HFFc6 (cell line): ENCODE measurements at places on chromosomes 16 and 17. TPM values are rescaled to one million over a fixed set of nuclear protein-coding genes. Genes with fewer than 3 reads are reported as not detected.

DNA sequence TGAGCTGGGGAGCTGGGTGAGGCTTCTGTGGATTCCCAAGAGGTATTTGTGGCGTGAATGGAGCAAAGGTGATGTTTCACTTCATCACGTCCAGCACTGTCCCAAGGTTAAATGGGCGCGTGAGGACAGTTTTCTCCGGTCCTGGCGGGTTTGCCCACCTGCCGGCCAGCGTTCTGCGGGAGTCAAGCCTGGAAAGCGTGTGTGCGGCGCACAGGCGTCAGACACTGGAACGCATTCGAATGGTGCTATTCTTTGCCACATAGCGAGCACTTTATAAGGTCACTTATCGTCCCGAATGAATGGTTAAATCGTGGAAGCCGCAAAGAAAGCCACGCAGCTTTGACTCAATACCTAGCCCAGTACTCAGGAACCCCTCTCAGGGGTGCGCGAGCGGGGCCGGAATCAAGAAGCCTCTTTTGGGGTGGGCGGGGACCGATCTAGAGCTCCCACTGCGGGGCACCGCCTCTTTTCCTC, 446 bp upstream of the PSMD11 start:
- peaks cover 35% of the 10 kb centered on the region for H3K4me1 ChIP-seq
- no peak for DNase-seq
- no peaks in the 10 kb centered on the region; the same call in none of the 2 replicates for H3K27me3 ChIP-seq
- H3K27ac ChIP-seq = peak overlapping the region; percentile 91; the same call in 1 of the 2 replicates
- H3K36me3 ChIP-seq = peaks cover 24% of the 10 kb centered on the region

Gene HSD11B2
- total RNA-seq = 0.10 TPM in 1 of 3 replicates, not detected in the others

- no peak overlapping the region for H3K4me3 ChIP-seq
- no peaks in the 10 kb centered on the region for H3K27me3 ChIP-seq
- no peaks in the 10 kb centered on the region for H3K4me1 ChIP-seq
Observed at GRCh38 chr16:6918646-6919045, 414.0 kb upstream of the RBFOX1 start.

DNA sequence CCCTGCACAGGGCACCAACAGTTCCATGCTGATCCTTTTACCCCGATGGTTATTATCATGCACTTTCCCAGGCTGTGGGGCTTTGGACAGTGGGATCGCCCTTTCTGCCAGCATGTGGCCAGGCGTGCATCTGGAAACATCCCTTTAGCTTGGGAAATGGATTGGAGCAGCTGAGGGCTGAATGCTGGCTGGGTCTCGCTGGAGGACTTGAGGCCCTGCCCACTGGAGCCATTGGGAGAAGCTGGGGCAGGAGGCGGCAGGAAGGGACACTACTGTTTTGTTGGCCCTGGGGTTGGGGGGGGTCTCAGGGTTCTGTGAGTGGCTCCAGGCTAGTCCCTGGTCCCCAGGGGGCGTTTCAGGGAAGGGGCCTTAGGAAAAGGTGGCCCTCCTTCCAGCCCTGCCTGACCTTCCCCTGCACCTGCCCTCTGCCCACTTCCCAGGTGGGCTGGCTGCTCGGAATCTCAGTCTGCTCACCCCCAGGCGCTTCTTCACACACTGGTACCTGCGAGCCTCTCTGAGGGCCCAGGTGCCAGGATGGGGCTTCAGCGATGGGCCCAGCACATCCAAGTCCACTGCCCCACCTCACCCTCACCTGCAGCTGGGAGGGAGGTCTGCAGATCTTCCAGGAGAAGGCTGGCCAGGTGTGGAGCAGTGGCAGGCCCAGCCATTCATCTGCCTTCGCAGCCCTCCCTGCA, 1.6 kb upstream of the ADGRG3 start:
- H3K4me3 ChIP-seq = no peak overlapping the region
- DNase-seq = no peak
- no peak overlapping the region for H3K27ac ChIP-seq
- H3K36me3 ChIP-seq = no peaks in the 10 kb centered on the region

Gene ZG16
- not detected in 3 replicates for total RNA-seq

GRCh38 chr16:3732171-3732570, 14.8 kb upstream of the TRAP1 start:
- H3K4me1 ChIP-seq = no peaks in the 10 kb centered on the region
- DNase-seq = no peak
- no peak overlapping the region for H3K27ac ChIP-seq
- no peak overlapping the region for H3K4me3 ChIP-seq
- peaks cover 58% of the 10 kb centered on the region for H3K36me3 ChIP-seq
- H3K27me3 ChIP-seq = peaks cover 23% of the 10 kb centered on the region

DNA sequence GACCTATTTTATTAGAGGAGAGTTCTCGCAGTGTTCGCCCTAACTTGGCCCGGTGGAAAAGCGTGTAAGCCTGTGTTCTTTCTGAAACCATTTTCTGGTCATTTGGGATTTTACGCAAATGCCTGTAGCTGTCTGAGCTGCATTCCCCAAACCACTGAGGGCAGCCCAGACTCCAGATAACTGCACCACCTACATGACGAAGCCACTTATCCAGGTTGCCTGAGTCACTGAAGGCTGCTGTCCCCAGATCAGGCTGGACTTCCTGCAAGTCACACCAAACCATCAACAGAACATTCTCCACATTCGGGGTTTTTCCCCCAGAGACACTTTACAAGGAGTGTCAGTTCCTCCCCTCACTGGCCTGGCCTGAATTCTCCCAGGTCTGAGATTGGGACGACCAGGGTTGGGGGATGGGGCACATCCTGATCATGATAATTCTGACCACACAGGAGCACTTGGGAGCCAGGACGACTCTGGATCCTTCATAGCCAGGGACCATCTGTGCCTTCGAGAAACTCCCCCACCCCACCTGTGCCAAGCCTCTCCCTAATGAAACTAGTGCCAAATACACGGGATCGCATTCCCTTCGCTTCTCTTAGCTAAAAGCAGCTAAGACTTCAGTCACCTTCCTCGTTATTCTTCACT, 2.3 kb downstream of the RPRML start:
- no peak for DNase-seq
- H3K4me1 ChIP-seq = peaks cover 11% of the 10 kb centered on the region; the same call in 1 of the 2 replicates
- no peak overlapping the region for H3K27ac ChIP-seq
- H3K4me3 ChIP-seq = no peak overlapping the region
- peaks cover 46% of the 10 kb centered on the region for H3K27me3 ChIP-seq

Gene PRR35
- not detected in 3 replicates for total RNA-seq

Gene SLFN14
- not detected in 3 replicates for total RNA-seq

- H3K4me1 ChIP-seq = no peaks in the 10 kb centered on the region
- H3K4me3 ChIP-seq = no peak overlapping the region
- H3K27ac ChIP-seq = no peak overlapping the region
- no peaks in the 10 kb centered on the region for H3K36me3 ChIP-seq
Observed at GRCh38 chr16:31417916-31418315, 10.2 kb downstream of the COX6A2 start.

Gene PRAC2
- not detected in 3 replicates for total RNA-seq

Gene ZNF276
- 9.5 to 16.7 TPM (median 14.6 TPM) in 3 replicates for total RNA-seq

- peak overlapping the region; percentile 97 for H3K4me3 ChIP-seq
- DNase-seq = no peak
- H3K27me3 ChIP-seq = no peaks in the 10 kb centered on the region; the same call in 1 of the 2 replicates
- H3K27ac ChIP-seq = peak overlapping the region; percentile 78
Observed at GRCh38 chr17:21214777-21215541, 998 bp upstream of the TMEM11 start.

DNA sequence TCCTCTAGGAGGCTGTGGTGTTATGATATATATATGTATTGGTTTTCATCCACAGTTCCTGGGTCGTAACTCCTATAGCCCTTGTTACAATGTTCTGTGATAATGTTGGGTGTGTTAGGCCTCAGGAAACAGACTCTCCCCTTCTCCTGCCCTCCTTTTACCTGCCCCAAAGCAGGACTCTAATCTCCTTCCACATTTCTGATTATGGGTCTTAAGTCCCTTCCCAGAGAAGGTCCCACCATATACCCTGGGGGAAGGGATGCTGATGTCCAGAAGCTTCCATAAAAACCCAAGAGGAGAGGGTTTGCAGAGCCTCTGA, 450 bp upstream of the C1QBP start:
- H3K27ac ChIP-seq = peak overlapping the region; percentile 85
- H3K4me3 ChIP-seq = peak overlapping the region; percentile 90
- no peaks in the 10 kb centered on the region for H3K27me3 ChIP-seq
- H3K4me1 ChIP-seq = peaks cover 45% of the 10 kb centered on the region
- H3K36me3 ChIP-seq = peaks cover 36% of the 10 kb centered on the region

Gene CYGB
- 0.26 to 0.42 TPM (median 0.33 TPM) in 3 replicates for total RNA-seq

- H3K4me3 ChIP-seq = peak overlapping the region; percentile 20
- peak; percentile 11 for DNase-seq
- peaks cover 33% of the 10 kb centered on the region for H3K36me3 ChIP-seq
- H3K27ac ChIP-seq = peak overlapping the region; percentile 63
Observed at GRCh38 chr16:945271-946047, 25.3 kb downstream of the LMF1 start.

- H3K27me3 ChIP-seq = no peaks in the 10 kb centered on the region; the same call in 1 of the 2 replicates
- no peak for DNase-seq
Observed at GRCh38 chr17:53627511-53627910, 195.2 kb upstream of the KIF2B start.

Gene TBC1D3C
- total RNA-seq = 0.53 to 1.4 TPM in 2 of 3 replicates, not detected in the other

- H3K4me1 ChIP-seq = peaks cover 70% of the 10 kb centered on the region
- peaks cover 29% of the 10 kb centered on the region for H3K36me3 ChIP-seq
- H3K27ac ChIP-seq = no peak overlapping the region
- peaks cover 2% of the 10 kb centered on the region; the same call in 1 of the 2 replicates for H3K27me3 ChIP-seq
- no peak overlapping the region for H3K4me3 ChIP-seq
- no peak for DNase-seq
Observed at GRCh38 chr16:21161211-21161610, 2.7 kb downstream of the LDAF1 start.

Gene ASGR2
- total RNA-seq = not detected in 2 replicates

Gene CD300A
- not detected in 3 replicates for total RNA-seq

GRCh38 chr16:54928411-54929089, 2.1 kb upstream of the IRX5 start:
- peaks cover 11% of the 10 kb centered on the region for H3K36me3 ChIP-seq
- H3K27ac ChIP-seq = peak overlapping the region; percentile 85

DNA sequence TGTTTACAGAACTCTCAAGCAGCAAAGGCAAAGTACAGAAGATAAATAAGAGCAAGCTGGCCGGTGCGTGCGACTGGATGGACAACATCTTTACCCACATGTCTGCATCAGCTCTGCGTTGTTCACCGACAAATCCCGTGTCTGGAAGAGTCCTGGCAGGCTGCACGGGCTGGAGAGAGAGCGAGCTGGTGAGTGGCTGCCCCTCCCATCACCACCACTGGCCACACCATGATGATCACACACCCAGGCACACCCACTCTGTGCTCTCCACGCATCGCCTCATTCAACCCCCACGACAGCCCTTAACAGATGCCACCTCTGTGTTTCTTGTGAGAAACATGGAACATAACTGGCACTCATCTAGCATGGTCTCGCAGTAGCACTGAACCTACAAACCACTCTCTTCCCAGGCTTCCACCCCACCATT, 59.2 kb downstream of the ANKRD11 start:
- no peak overlapping the region for H3K4me3 ChIP-seq
- no peak overlapping the region for H3K27ac ChIP-seq
- H3K27me3 ChIP-seq = peaks cover 7% of the 10 kb centered on the region
- peaks cover 30% of the 10 kb centered on the region for H3K36me3 ChIP-seq
- peaks cover 28% of the 10 kb centered on the region for H3K4me1 ChIP-seq

DNA sequence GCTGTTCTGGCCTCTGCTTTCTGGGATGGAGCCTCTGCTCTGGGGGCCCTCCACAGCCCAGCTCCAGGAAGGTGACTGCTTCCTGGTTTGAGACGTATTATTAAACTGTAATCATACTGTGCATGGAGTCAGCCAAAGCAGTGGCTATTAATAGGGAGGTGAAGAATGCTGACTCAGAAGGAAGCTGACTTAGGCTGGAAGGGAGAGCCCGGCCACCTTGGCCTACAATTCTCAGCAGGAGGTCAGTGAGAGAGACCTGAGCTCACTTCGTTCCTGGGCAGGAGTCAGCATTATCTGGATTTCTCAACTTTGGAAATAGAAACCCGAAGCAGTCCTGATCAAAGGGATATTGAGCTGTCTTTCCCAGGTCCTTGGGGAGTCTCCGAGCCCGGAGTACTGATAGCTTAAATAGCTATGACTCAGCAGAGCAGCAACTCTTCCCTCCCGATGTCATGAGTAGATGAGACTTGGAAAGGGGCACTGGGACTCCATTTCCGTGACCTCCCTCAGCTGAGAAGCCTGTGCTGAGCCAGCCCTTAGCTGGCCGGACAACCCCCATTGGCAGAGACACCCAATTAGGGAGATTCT, 91.8 kb downstream of the YPEL2 start:
- peak overlapping the region; percentile 95 for H3K27ac ChIP-seq
- H3K27me3 ChIP-seq = no peaks in the 10 kb centered on the region
- peak overlapping the region; percentile 58 for H3K4me3 ChIP-seq
- peak; percentile 64 for DNase-seq
- H3K4me1 ChIP-seq = peaks cover 61% of the 10 kb centered on the region

Gene ATP2A3
- total RNA-seq = 0.05 to 0.51 TPM (median 0.15 TPM) in 3 replicates

Gene NDEL1
- 65.4 and 71.0 TPM in 2 replicates for total RNA-seq

DNA sequence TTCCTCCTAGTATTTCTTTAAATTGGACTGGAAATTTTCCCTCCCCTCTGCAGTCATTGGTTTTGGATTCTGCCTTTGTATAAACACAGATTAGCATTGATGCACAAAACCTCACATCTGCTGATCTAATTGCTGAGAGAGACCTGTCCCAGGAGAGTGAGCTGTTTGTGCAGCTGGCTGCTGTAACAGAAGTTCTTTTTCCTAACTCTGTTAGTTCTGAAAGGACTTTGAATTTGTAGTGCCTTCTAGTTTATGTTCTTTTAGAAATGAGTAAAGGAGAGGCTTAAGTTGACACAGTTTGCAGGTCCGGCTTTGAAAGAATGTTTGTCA, 45.2 kb upstream of the KPNB1 start:
- H3K27me3 ChIP-seq = no peaks in the 10 kb centered on the region
- peaks cover 29% of the 10 kb centered on the region for H3K4me1 ChIP-seq
- peak; percentile 26 for DNase-seq
- H3K4me3 ChIP-seq = peak overlapping the region; percentile 54

Gene HOXB7
- not detected in 2 replicates for total RNA-seq

GRCh38 chr16:60907645-60908044, 1128.6 kb downstream of the CDH8 start:
- H3K4me3 ChIP-seq = no peak overlapping the region
- H3K27ac ChIP-seq = no peak overlapping the region
- H3K36me3 ChIP-seq = no peaks in the 10 kb centered on the region; the same call in 1 of the 2 replicates
- H3K4me1 ChIP-seq = no peaks in the 10 kb centered on the region

Gene CPHXL2
- not detected in 3 replicates for total RNA-seq

DNA sequence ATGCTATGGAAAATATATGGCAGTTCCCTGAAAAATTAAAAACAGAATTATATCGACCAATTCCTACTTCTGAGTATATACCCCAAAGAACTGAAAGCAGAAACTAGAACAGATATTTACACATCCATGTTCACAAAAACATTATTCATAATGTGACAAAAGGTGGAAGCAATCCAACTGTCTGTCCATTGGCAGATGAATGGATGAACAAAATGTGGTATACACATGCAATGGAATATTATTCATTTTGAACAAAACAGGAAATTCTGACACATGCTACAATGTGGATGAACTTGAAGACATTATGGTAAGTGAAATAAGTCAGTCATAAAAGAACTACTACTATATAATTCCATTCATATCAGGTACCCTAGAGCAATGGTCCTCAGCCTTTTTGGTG, 263.5 kb upstream of the AXIN2 start:
- no peak overlapping the region for H3K27ac ChIP-seq
- H3K27me3 ChIP-seq = peaks cover 3% of the 10 kb centered on the region; the same call in 1 of the 2 replicates
- H3K4me3 ChIP-seq = no peak overlapping the region
- no peak for DNase-seq
